ENCODE measurements at places on chromosomes 6 and 20. TPM values are rescaled to one million over a fixed set of nuclear protein-coding genes. Genes with fewer than 3 reads are reported as not detected.

GRCh38 chr6:8006208-8006607 is 58.0 kb downstream of the BLOC1S5 start:
- no peak overlapping the region for H3K27ac ChIP-seq
- DNase-seq, result no peak
- H3K4me3 ChIP-seq, result no peak overlapping the region

- H3K4me3 ChIP-seq, result no peak overlapping the region
- no peaks in the 10 kb centered on the region for H3K27me3 ChIP-seq
- H3K36me3 ChIP-seq, result no peaks in the 10 kb centered on the region
- DNase-seq, result no peak
Measured at GRCh38 chr6:31483392-31483791, 14.6 kb upstream of the MICB start.

DNA sequence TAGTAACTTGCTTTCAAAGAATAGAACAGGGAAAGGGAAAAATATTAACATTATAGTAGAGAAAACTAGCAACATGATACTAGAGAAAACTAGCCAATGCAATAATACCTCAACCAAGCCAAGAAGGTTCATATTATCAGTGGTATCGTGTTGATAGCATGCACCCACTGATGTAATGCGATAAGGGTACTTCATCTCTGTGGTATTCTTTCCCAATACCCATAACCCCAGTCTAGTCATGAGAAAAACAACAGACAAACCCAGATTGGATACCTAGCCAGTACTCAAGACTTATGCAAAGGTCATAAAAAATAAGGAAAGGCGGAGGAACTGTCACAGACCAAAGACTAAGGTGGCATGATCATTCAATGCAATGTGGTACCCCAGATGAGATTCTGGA is 21.0 kb downstream of the BLOC1S5 start:
- no peak overlapping the region for H3K4me3 ChIP-seq
- no peaks in the 10 kb centered on the region for H3K4me1 ChIP-seq
- H3K27ac ChIP-seq, result no peak overlapping the region
- H3K27me3 ChIP-seq, result no peaks in the 10 kb centered on the region

DNA sequence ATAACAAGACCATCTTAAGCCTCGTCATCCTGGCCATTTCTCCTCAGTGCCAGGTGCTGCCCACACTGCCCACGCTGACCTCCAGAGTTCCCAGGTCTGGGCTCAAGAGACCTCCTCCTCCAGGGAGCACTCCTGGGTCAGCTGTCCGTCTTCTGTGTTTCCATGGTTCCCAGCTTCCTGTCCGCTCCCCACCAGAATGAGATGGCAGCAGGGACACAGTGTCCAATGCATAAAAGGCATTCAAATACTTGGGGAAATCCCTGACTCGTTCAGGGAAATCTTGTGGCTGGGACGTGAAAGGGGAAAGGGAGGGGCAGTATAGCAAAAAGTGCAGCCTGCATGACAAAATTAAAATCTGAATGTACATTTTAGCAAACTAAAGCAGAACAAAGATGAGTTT is 54.3 kb downstream of the SLC23A2 start:
- no peak overlapping the region for H3K4me3 ChIP-seq
- H3K27ac ChIP-seq, result no peak overlapping the region
- no peaks in the 10 kb centered on the region for H3K27me3 ChIP-seq
- H3K4me1 ChIP-seq, result peaks cover 17% of the 10 kb centered on the region
- no peak for DNase-seq

DNA sequence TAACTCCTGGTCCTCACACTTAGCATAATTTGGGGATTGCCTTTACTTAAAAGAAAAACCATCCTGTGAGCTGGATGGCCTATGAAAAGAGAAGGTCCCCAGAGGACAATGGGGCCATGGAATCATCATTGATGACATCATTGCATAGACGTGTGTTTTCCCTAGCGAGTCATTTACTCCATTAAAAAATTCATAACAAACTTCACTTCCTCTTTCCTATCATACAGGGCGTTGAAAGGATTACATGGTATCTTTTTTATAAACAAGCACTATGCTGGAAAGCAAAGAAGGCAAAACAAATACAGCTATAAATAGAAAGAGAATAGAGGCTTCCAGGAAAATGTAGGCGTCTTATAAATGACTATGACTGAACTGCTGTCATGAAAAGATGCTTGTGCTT is 11.3 kb upstream of the COL12A1 start:
- no peak for DNase-seq
- H3K4me3 ChIP-seq, result no peak overlapping the region
- no peaks in the 10 kb centered on the region for H3K27me3 ChIP-seq
- H3K4me1 ChIP-seq, result peaks cover 5% of the 10 kb centered on the region

DNA sequence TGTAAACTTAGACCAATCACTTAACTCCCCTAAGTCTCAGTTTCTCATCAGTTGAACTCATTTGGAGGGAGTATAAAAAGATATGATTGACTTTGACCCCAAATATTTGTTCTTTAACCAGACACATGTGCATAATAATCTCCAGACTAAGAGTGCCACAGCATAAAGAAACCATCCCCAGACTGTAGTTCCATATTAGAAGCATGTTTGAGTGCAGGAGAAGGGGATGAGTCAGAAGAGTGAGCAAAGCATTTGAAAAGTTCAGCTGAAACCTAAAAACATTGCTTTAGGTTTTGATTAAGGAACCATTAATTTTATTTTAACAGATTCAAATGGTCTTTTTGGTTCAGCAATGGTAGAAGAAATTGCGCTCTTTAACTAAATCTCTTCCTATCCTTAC is 654.8 kb downstream of the UTRN start:
- no peak overlapping the region for H3K4me3 ChIP-seq
- no peak overlapping the region for H3K27ac ChIP-seq
- no peaks in the 10 kb centered on the region for H3K27me3 ChIP-seq
- H3K4me1 ChIP-seq, result no peaks in the 10 kb centered on the region
- no peaks in the 10 kb centered on the region for H3K36me3 ChIP-seq

GRCh38 chr20:57118107-57118769 is 148.2 kb downstream of the BMP7 start:
- no peaks in the 10 kb centered on the region for H3K36me3 ChIP-seq
- no peak for DNase-seq
- no peaks in the 10 kb centered on the region for H3K27me3 ChIP-seq
- H3K27ac ChIP-seq, result no peak overlapping the region

- H3K27me3 ChIP-seq, result no peaks in the 10 kb centered on the region
- H3K4me3 ChIP-seq, result no peak overlapping the region
- no peaks in the 10 kb centered on the region for H3K4me1 ChIP-seq
Measured at GRCh38 chr6:1855890-1856289, 246.2 kb downstream of the FOXC1 start.

GRCh38 chr6:42571611-42572342 is 7.9 kb downstream of the UBR2 start:
- H3K27ac ChIP-seq, result no peak overlapping the region
- H3K4me3 ChIP-seq, result no peak overlapping the region
- H3K27me3 ChIP-seq, result no peaks in the 10 kb centered on the region
- peaks cover 28% of the 10 kb centered on the region for H3K36me3 ChIP-seq

GRCh38 chr6:22240025-22240424 is 56.8 kb downstream of the PRL start:
- no peak overlapping the region for H3K4me3 ChIP-seq
- DNase-seq, result no peak
- H3K27ac ChIP-seq, result no peak overlapping the region
- H3K36me3 ChIP-seq, result no peaks in the 10 kb centered on the region
- H3K27me3 ChIP-seq, result no peaks in the 10 kb centered on the region

DNA sequence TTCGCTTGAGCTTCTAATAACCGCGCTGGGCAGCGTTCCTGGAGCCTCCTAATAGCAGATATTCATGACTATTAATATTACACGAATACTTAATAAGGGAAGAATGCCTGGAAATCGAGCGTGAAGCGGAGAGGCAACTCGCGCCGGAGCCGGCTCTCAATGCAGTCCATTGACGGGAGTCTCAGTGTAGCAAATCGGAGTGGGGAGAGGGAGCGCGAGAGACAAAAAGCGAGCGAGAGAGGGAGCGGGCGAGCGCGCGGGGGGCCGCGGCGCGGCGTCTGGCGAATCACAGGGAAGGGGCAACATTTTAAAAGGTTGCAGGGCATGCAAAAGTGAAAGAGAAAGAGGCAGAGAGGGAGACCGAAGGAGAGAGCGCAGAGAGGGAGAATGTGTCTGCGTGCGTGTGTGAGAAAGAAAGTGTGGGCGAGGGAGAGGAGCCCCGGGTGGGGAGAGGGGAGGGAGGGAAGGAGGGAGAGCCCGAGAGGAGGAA is 2.9 kb downstream of the TFAP2A start:
- peaks cover 37% of the 10 kb centered on the region for H3K4me1 ChIP-seq
- H3K36me3 ChIP-seq, result no peaks in the 10 kb centered on the region
- H3K27ac ChIP-seq, result no peak overlapping the region

- no peak for DNase-seq
- no peaks in the 10 kb centered on the region for H3K36me3 ChIP-seq
- no peak overlapping the region for H3K4me3 ChIP-seq
- no peaks in the 10 kb centered on the region for H3K27me3 ChIP-seq
- H3K27ac ChIP-seq, result no peak overlapping the region
- H3K4me1 ChIP-seq, result no peaks in the 10 kb centered on the region
Measured at GRCh38 chr6:14511061-14511586, 393.6 kb downstream of the CD83 start.

MEI4 gene
- not detected for total RNA-seq

WFDC13 gene
- not detected for total RNA-seq

TMEM244 gene
- not detected for total RNA-seq

HNF4A gene
- 0.18 TPM for total RNA-seq

HLA-DOA gene
- total RNA-seq, result 31.2 TPM

PROCR gene
- 15.7 TPM for total RNA-seq

All from lower lobe of right lung (tissue), 2 donors.